ENCODE measurements at places on chromosomes 6 and 20. TPM values are rescaled to one million over a fixed set of nuclear protein-coding genes. Genes with fewer than 3 reads are reported as not detected.

GRCh38 chr6:159373670-159374069 is 204.5 kb downstream of the FNDC1 start:
- DNase-seq, result no peak

GRCh38 chr6:169980826-169981450 is 229.5 kb downstream of the ERMARD start:
- DNase-seq, result no peak

- no peak for DNase-seq
Measured at GRCh38 chr6:74075323-74075722, 379.3 kb downstream of the CD109 start.

DNA sequence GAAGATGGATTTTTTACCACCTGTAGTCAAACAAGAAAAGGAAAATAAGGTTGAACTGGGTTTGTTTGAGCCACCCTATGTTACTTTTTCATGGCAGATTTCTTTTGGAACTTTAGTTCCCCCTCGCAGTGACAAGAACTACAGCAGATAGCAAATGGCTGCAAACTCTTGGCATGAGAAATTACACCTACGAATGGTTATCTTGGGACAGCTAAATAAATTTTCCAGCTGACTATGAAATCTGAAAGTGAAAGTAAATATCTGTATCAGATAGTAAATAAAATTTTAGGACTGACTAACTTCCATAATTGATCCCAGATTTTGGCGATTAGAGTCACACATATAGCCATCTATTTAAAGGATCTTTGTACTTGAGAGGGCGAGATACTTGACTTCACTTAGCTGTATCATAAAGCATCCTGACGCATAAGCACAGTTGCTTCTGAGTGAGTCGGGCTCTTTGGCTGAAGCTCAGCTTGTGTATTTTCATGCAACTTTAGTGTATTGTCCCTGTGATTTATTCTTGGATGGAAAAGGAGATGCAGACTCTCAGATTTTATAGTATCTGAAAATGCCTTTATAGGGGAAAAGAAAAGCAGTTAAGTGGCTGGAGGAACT is 125.3 kb upstream of the B3GAT2 start:
- no peak for DNase-seq

- DNase-seq, result no peak
Measured at GRCh38 chr6:164845773-164846172, 463.6 kb downstream of the C6orf118 start.

Gene COL9A3
- total RNA-seq, result 0.35 TPM

DNA sequence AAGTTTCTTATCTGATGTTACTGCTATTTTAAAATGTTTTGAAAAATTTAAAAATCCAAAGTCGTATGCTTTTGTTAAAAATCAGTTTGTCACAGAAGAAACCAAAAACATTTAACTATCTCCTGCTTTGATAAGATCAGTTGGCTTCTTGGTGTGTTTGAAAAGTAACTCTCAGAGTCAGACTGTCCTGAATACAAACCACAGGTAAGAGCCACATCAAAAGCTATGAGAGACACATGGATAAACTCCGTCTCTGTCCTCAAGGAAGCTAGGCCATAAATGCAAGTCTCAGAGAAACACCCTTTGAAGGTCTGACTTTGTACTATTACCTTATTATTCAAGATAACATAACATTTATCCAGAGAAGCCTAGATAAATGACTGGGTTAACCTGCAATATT is 7.7 kb downstream of the HBS1L start:
- no peak for DNase-seq

DNA sequence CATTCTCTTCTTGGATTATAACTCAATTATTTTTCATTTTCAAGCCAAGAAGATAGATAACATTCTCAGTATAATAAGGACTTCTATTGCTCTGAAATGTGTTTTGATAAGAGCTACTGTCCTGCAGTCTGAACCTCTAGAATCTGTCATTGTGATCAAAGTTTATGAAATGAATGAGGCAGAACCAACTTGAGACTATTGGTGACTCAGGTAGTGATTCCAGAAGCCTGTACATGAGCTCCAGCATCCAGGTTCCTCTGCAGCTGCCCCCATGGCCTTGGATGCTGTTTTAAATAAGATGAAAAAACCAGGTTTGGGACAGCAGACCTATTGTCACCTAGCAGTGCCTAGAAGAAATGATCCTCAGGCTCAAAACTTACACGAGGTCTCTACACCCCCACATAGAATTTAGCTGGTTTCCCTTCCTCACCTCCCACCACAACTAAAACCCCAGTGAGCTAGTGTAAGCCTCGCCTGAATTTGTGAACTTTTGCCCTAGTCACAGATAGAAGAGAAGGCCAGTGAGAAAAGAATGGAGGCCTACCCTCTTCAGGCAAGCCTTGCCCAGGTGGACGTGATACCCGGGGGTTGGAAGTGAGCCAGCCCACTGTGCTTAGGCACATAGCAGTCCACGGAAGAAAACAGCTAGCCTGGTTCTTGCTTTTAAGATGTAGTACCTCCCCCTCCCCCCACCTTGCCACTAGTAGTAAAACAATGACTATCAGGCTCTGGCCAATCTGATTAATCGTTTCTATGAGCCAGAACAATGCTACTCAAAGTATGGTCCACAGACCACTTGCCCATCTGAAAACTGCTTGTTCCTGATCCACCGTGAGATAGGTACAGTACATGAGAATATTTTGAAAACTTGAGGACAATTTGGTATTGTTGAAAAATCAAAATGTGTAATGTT is 73.0 kb upstream of the SYNJ2 start:
- no peak for DNase-seq
